NCI-H1417 treated with DMSO at 0.1 percent for 48 hours (cell line): ENCODE measurements at places on chromosomes 1 and 21.

GRCh38 chr21:34722684-34723300 lies 54.0 kb downstream of the CLIC6 start:
- DNase-seq = no peak

DNA sequence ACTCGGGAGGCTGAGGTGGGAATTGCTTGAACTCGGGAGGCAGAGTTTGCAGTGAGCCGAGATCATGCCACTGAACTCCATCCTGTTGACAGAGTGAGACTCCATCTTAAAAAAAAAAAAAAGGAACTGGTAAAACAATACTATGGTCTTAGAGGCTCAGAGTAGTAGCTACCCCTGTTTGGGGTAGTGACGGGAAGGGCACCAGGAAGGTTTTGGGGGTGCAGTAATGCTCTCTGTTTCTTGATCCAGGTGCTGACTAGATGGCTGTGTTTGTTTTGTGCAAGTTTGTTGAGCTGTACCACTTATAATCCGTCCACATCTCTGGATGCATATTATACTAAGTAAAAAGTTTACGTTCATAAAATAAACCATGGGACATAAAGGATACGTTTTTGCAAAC lies 765.8 kb upstream of the TPTE start:
- no peak for DNase-seq

- DNase-seq = no peak
These were observed 5.0 kb downstream of the MEF2D start for GRCh38 chr1:156495401-156496140.

DNA sequence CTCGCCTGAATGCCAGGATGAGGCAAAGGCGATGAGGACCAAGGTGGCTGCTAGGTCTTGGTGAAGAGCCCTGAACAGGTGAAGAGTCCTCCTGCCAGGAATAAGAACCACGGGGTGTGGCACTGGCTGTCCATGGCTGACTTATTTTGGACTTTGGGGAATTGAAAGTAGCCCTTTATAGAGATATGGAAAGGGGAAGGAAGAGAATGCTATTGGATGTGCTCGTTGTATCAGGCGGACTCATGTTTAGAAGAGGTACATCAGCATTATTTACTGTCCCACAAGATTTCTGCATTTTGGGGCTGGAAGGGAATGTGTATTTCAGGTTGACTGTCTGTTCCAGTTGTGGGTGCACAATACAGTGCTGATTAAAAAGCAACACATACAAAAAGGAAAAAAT lies 465.8 kb downstream of the DSCAM start:
- no peak for DNase-seq

DNA sequence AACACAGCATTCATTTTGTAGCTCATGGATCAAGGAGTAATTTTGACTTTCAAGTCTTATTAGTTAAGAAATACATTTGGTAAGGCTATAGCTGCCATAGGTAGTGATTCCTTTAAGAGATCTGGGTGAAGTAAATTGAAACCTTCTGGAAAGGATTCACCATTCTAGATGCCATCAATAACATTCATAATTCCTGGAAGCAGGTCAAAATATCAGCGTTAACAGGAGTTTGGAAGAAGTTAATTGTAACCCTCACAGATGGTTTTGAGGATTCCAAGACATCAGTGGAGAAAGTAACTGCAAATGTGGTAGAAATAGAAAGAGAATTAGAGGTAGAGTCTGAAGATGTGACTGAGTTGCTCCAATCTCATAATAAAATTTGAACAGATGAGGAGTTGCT lies 216.6 kb downstream of the GREM2 start:
- DNase-seq = no peak

- DNase-seq = no peak
These were observed 20.0 kb downstream of the CEP170 start for GRCh38 chr1:243234978-243235647.

GRCh38 chr1:18778437-18778836 lies 81.0 kb downstream of the TAS1R2 start:
- DNase-seq = no peak

GRCh38 chr21:34593423-34593822 lies 21.5 kb downstream of the RCAN1 start:
- DNase-seq = peak; percentile 37

DNA sequence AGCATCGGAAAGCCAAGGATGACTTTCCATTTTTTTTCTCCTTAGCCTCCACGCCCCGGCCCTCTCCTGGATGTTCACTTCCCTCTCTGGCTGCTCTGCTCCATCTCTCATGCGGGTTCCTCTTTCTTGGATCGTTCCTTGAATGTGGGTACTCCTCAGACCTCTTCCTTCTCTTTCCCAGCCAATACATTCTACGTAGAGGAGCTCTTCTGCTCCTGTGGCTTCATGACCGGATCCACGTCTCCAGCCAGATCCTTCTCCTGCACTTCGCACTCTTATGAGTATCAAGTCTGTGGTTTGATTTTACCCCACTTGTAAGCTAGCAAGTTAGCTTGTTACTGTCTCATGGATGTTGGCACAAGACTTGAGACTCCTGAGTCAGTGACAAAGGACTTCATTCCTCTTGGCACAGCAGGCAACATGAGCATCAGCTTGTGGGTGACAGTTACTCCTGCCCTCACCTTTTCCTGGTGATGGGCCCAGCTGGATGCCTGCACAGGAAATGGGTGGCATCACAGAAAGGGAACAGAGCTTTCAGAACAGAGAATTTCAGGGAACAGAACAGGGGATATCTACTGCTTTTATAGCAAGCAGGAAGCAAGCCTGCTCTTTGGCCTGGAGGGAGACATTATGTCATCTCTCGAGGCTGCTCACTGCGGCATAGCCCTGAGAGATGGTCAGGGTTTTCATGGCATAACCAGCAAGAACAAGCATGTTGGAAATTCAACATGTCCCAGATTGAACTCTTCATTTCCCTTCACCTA lies 100.1 kb upstream of the KIF26B start:
- DNase-seq = no peak

DNA sequence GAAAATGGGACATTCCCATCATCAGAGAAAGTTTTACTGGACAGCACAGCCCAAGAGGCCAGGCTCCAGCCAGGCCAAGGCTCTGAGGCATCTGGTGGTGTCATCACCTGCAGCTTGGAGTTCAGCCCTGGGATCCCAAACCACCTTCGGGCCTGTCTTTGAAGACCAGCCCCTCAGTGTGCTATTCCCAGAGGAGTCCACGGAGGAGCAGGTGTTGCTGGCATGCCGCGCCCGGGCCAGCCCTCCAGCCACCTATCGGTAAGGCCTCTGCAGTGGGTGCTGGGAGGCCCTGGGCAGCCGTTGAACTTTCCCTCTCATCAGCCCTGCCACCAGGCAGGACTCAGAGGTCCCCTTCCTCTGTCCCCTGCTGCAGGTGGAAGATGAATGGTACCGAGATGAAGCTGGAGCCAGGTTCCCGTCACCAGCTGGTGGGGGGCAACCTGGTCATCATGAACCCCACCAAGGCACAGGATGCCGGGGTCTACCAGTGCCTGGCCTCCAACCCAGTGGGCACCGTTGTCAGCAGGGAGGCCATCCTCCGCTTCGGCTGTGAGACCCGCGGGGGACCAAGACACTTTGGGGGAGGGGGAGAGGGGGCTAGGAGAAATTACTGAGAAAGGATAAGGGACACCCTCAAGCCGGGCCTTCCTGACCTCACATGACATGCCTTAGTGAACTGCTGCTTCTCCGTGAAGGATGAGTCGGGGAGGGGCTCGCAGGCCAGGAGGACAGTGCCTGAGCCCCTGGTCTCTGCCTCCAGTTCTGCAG lies 15.0 kb downstream of the CNTN2 start:
- DNase-seq = no peak

- DNase-seq = no peak
These were observed 16.1 kb downstream of the ENSA start for GRCh38 chr1:150613061-150613920.

DNA sequence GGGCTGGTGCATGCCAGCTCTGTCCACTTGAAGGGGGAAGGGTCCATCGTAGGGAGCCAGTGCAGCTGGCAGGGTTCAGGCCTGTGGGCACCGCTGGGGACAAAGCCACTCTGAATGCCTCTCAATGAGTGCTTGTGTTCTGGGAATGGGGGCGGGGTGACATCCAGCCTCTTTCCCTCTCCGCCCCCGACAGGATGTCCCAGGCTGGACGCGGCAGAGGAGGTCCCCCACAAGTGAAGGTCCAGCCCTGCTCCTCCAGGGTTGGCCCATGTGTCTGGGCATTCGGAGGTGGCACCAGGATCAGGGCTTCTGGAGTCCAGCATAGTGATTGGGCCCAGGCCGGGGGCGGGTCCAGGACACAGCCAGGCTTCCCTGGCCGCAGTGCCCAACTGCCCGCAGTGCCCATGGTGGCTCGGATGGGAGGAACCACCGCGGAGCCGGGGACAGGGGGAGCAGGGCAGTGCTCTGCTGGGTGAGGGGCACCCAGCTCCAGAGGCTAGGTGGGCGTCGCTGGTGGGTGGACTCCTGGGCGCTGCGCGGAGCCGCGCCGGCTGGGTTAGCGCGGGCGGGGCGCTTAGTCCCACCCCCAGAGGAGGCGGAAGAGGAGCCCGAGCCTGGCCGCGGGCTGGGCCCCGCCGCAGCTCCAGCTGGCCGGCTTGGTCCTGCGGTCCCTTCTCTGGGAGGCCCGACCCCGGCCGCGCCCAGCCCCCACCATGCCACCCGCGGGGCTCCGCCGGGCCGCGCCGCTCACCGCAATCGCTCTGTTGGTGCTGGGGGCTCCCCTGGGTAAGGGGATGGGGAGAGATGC lies at the start of gene SHISA4:
TSS of gene SHISA4 (plus strand) at position 617 of the 808 bp plus-strand sequence. CDS start at position 714, 97 bp downstream.
- DNase-seq = peak; percentile 5

- no peak for DNase-seq
These were observed 2.2 kb downstream of the SLC19A2 start for GRCh38 chr1:169483500-169483966.
